NCI-H1930 (cell line): ENCODE measurements at places on chromosomes 5 and 9.

DNA sequence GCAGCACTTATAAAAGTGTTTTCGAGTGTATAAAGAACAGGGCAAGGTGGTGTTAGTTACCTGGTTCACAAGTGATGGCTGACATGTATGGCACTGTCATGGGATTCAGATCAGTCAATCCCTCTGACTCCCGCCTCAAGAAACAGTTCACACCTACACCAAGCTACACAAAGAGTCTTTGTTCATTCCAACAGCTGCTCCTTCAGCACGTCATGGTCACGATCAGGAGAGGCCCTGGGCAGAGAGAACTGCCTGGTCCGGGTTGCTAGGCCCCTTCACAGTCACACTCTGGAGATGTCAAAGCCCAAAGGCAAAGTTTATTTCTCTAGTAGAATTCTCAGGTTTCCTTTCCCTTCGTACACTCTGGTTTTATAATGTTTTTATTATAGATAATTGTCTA is 426.7 kb downstream of the ZSWIM6 start:
- no peak for DNase-seq

DNA sequence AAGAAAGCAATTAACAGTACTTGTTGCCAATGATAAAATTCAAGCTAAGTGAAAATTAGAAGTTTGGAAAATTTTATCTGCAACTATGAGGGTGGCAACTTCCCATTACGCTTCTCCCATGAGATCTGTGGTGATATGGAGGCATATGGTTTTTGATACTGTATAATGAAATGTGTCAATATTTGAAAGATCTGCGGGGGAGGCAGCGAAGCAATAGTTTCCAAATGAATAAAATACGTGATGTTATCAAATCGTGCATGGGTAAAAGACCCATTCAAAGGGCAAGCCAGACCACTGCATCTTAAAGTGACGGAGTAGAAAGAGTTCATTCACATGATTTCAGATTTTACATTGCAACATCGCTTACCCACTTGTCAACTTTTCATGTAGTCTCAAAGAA is 20.9 kb upstream of the BOD1 start:
- no peak for DNase-seq

GRCh38 chr5:93019896-93020295 is 561.1 kb downstream of the NR2F1-AS1 start:
- no peak for DNase-seq

DNA sequence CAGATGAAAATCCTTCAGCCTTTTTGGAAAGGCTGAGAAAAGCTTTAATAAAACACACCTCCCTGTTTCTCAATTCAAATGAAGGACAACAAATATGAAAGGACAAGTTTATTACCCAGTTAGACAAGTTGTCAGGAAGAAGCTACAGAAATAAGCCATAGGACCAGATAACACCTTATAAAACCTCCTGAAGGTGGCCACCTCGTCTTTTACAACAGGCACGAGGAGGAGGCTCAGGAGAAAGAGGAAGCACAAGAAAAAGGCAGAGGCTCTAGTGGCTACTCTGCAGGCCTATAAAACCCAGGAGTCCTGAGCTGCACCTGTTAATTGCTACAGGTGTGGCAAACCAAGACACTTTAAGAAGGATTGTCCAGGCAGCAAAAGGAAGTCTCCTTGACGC is 352.1 kb upstream of the CDH18 start:
- DNase-seq = no peak

DNA sequence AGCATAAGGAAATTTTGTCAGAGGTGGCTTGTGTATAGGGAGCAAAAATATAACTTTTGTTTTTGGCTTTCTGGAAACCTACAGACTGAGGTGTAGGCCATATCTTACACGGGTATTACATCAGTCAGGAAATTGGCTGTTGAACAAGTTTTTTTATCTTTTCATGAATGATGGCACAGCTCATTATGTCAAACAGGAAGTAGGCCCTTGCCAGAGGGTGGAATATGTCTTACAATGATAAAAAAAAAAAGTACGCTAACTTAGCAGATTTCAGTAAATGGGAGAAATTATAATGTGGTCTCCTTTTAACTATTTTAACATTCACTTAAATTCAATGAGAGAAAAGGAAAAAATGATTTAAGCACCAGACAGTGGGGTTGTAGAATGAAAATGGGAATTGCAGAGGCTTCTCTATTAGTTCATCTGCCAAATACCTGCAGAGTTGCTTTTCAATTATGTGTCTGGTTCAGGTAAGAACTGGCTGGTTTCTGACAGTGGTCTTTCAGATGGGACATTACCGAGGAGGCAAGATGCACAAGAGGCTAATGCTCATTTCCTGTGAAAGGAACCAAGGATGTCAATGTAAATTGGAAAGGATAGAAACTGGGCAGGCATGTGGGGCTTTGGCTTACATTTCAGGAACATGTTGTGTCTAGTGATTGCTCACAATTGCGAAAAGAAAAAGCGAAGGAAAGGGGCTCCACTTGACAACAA is 169.9 kb downstream of the NNT start:
- DNase-seq = no peak

DNA sequence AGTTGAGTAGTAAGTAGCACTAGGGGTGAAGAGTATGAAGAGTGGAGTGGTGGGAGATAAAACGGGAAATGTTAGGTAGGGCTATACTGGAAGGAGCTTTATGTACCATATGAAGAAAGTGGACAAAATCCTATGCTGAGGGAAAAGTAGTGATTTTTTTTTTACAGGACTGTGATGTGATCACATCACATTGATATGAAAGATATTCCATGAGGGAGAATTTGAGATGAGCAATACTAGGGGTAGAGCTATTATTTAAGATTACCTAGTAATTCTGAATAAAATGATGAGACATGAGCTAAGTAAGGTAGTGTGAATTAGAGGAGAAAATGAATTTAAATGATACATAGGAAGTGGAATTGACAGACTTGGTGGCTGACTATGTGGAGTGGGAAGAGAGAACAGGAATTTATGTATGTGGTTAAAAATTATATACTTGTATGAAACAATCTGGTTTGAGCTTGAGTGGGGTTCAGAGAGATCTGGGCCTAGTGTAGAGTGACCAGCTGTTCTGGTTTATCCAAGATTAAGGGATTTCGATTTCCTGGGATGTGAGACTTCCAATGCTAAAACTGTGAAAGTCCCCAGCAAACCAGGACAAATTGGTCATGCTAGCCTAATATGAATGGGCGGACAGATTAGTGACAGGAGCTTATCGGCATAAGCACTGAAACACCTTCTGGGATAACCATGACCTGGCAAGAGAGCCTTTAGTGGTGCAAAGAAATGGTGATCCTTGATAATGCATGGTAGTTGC is 29.3 kb upstream of the STOM start:
- DNase-seq = no peak

GRCh38 chr9:129487658-129488483 is 133.0 kb downstream of the C9orf50 start:
- DNase-seq = no peak
